ENCODE measurements at places on chromosomes 6 and 20.
A peak's percentile ranks its signal among the peaks of the same experiment; 100 is the strongest.

- DNase-seq: no peak
Observed at GRCh38 chr6:158284007-158284875, 28.0 kb upstream of the TULP4 start.

- DNase-seq: no peak
Observed at GRCh38 chr6:129619579-129620233, 90.3 kb downstream of the ARHGAP18 start.

DNA sequence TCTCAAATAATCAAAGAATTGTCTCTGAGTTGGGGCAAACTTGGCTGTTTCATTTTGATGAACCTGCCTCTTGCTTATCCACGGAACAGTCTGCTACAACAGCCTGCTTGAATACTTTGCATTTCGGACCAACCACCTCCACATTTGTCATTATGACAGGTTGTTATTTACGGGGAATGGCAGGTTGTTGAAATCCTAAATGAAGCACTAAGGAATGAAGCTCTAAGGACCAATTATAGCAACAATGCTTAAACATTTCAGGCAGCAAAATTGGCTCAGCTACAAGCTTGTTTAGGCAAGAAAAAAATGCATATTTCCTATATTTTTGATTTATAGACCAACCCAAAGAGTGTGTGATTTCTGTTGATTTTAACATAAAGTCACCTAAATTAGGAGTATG, 84.5 kb downstream of the MAP3K7 start:
- DNase-seq: no peak

- DNase-seq: peak; percentile 33
Observed at GRCh38 chr6:42429042-42429585, 22.6 kb downstream of the TRERF1 start.

- DNase-seq: no peak
Observed at GRCh38 chr6:167119670-167120582, 3.0 kb upstream of the CCR6 start.

DNA sequence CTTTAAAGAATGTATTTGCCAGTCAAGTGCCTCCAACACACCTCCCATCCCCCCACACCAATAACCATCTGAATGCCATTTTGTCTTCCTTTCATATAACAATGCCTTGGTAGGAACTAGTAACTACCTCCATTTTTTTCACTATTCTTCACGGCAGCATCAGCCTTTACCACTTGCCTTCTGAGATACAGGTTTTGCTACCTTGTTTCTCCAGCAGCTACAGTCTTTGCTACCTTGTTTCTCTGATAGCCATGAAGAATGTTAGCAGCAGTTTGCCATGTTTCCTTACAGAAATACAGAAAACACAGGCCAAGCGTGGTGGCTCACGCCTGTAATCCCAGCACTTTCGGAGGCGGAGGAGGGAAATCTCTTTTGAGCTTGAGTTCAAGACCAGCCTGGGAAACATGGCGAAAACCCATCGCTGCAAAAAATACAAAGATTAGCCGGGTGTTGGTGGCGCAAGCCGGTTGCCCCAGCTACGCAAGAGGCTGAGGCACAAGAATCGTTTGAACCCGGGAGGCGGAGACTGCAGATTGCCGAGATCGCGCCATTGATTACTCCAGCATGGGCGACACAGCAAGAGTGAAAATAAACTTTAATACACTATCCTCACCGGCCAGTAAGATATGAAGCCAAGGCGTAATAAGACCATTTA, 100.9 kb downstream of the HFE start:
- peak; percentile 72 for DNase-seq

GRCh38 chr6:12137480-12137879, 125.4 kb downstream of the HIVEP1 start:
- DNase-seq: no peak

DNA sequence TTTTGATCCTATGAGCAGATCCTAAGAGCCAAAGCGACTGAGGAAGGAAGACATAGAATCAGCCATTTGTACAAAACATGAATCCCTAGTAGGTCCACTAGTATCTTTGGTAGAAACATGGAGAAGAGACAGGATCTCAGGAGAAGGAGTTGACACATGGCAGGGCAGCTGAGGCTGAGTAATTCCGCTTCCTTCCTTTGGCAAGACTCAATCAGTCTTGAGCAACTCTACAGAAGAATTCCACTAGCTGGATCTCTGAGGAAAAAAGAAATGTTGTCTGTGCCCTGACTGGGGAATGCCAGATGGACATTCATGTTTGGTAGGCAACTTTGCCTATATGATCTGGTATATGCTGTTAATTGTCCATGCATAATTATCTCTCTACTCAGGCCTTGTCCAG, 35.3 kb downstream of the ESR1 start:
- no peak for DNase-seq

GRCh38 chr20:11891776-11892545, 25.7 kb upstream of the BTBD3 start:
- DNase-seq: peak; percentile 78

- DNase-seq: no peak
Observed at GRCh38 chr6:37433657-37434271, 743 bp downstream of the CMTR1 start.

DNA sequence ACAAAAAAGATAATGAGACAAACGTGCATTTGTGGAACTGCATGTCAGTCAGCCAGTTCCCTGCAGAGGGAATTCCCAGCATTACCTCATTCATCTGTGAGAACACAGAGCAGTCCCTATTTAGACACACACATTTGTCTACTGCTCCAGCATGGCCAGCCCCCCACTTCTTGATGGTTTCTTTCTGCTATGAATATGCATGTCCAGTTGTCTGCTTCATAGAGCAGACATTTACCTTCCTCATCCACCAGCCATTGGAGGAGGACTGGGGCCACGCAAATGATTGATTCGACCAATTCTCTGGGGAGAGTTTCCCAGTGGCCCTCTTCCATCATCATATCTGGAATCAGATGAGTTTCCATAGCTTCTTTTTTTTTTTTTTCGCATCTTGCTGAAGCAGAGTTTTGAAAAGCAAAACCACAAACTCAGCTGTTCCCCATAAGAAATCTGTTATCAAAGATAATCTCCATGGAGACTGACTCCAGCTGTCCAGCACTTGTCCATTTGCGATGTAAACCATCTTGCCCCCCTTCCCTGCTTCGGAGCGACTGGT, 11.8 kb downstream of the ENPP1 start:
- DNase-seq: no peak

GRCh38 chr6:56668158-56668557, 25.5 kb upstream of the DST start:
- DNase-seq: no peak

DNA sequence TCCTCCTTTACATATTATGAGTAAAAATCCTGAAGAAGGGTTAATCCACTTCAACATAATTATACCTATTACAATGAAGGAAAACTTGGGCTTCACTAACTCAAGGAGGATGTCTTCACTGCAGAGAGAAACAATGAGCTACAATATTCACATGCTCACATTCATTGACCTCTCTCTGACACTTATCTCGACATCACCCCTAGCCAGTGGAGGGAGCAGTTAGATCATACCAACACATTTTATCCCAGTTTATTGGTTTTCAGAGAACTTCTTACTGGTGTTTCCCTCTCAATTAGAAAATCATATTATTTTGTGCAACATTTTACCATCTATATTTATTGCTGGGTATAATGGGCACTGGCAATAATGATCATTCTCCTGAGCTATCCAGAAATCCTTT, 646.5 kb downstream of the TENT5A start:
- DNase-seq: no peak

GRCh38 chr6:30879684-30880427, 4.5 kb upstream of the DDR1 start:
- no peak for DNase-seq

- no peak for DNase-seq
Observed at GRCh38 chr6:169424821-169425240, 171.2 kb upstream of the THBS2 start.

GRCh38 chr6:22028403-22029090, 268.3 kb downstream of the PRL start:
- DNase-seq: no peak

GRCh38 chr6:103119056-103119455, 1725.5 kb downstream of the GRIK2 start:
- no peak for DNase-seq

GRCh38 chr20:37194621-37195417, 15.5 kb upstream of the MROH8 start:
- DNase-seq: no peak

DNA sequence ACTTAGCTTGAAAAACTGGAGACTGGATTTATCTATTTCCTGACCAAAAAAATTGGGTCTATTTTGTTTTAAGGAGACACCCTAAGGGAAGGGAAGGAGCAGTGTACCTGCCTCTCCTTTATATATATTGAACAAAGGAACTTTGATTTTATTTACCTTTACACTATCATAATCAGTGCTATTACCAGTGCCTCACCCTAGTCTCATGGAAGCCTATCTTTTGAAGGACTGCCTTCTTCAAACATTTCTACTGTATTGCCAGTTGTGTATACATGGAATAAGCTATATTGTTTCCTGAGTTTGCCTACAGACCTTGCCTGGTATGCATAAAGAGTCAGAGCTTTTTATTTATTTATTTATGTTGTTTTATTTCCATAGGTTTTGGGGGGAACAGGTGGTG, 124.9 kb downstream of the UTRN start:
- no peak for DNase-seq

- DNase-seq: no peak
Observed at GRCh38 chr20:24353135-24353690, 116.2 kb upstream of the SYNDIG1 start.

GRCh38 chr6:9702914-9703313, 712.0 kb downstream of the TFAP2A start:
- DNase-seq: no peak

- DNase-seq: no peak
Observed at GRCh38 chr6:12077021-12077710, 65.1 kb downstream of the HIVEP1 start.

GRCh38 chr6:159943101-159943632, 25.7 kb upstream of the IGF2R start:
- DNase-seq: no peak

DNA sequence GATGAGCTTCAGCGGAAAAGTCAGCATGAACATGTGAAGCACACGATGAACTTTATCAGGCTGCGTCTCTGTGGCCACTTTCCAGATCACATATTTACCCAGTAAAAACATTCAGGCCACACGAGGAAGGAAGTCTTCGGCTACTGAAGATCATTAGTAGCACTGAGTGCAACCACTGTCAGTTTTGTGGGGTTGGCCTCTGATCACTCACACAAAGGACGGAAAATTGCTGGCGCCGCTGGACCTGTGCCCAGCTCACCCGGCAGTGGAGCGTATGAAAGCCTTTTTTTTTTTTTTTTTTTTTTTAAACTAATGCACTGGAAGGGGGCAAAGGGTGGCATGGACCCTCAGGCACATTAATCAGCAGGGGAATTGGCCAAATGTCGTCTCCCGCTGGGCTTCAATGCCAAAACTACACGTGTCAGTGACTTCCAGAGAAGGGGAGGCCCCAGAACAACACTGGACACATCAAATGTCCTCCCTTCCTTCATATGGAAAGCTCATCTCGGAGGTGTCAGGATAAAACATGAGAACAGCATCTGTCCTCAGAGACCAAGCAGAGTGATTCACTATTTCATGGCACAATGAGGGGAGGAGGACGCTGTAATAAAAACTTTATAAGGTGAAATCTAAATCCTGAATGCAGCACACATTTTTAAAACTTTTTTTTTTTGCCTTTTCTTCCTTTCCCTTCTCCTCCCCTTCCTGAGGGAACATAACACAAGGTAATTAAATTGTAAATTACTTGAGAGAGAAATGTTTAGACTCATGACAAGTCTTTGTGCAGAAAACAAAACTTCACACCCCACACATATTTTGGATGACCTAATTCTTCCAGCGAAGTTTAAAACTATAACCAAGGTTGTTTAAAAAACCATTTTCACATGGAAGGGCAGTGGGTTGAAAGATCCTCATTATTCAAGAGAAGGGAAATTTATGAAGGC, 223.4 kb downstream of the FOXC1 start:
- no peak for DNase-seq

- DNase-seq: no peak
Observed at GRCh38 chr6:115474443-115475041, 586.1 kb downstream of the FRK start.

DNA sequence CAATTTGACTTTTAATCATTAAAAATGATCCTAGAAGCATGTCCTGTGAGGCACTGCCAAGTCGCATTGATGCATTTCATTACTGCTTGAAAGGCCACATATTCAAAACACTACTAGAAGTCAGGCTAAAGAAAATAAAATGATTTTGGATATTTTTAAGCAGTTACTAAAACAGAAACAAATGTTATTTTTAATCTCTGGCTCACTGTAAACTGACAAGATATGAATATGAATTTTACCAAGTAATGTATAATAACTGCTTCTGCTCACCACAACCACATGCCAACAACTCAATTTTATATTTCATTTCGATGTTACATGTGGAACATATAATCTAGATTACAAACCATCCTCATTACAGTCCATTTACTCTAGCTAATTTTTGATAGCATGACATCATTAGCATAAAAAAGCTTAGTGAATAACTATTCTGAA, 90.6 kb downstream of the ATXN1 start:
- DNase-seq: no peak

DNA sequence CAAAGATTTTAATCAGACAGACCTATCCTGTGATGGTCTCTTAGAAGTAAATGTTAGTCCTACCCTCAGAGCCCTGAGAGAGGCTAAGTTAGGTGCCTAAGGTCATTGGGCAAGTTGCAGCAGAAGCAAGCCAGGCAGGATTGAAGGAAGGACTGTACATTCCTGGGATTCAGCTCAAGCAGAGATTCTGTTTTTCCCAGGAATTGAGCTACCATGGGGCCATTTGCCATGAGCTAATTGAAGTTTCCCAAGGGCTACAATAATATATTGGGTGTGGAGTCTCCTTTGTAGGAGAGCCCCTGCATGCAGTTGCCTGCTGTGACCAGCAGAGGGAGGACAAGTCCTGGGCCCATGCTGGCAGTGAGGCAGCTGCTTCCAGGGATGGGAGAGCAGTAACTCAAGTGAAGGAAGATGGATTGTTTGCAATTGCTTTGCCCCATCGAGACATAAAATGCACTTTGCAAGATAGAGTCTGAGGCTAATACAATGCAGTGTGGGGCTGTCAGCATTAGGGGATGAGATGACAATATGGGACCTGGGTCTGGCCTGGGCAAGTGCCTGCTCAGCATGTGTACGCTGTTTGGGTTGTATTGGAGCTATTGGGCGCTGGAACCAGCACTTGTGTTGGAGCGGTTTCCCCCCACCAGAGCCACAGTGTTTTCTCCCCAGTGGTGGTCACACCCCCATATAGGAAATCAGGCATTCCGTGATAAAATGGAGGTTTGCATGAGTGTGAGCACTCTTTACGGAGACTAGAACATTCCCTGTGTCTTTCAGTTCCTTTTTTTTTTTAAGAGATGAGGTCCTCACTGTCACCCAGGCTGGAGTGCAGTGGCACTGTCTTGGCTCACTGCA, 27.9 kb downstream of the DNMT3B start:
- DNase-seq: peak; percentile 79

- DNase-seq: no peak
Observed at GRCh38 chr20:38001981-38002380, 31.3 kb downstream of the TTI1 start.

DNA sequence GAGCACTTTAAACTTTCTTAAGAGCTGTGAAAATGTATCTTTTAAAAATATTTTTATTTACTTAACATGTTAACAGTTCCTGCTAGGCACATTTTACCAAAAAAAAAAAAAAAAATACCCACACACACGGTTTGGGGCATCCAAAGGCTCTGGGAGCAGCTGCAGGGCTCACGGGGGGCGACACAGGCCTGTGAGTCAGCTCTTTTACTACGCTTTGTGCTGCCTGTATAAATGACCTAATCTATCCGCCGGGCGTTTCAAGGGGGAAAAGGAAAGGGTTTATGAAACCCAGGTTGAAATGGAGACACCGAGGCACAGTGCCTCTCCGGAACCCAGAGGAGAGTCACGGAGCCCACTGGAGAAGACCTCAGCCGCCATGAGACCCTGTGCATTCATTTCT, 40.4 kb downstream of the DLL1 start:
- no peak for DNase-seq
